HepG2 (cell line): ENCODE measurements at places on chromosomes 16 and 17. TPM values are rescaled to one million over a fixed set of nuclear protein-coding genes. Genes with fewer than 3 reads are reported as not detected.
A peak's percentile ranks its signal among the peaks of the same experiment; 100 is the strongest.

DNA sequence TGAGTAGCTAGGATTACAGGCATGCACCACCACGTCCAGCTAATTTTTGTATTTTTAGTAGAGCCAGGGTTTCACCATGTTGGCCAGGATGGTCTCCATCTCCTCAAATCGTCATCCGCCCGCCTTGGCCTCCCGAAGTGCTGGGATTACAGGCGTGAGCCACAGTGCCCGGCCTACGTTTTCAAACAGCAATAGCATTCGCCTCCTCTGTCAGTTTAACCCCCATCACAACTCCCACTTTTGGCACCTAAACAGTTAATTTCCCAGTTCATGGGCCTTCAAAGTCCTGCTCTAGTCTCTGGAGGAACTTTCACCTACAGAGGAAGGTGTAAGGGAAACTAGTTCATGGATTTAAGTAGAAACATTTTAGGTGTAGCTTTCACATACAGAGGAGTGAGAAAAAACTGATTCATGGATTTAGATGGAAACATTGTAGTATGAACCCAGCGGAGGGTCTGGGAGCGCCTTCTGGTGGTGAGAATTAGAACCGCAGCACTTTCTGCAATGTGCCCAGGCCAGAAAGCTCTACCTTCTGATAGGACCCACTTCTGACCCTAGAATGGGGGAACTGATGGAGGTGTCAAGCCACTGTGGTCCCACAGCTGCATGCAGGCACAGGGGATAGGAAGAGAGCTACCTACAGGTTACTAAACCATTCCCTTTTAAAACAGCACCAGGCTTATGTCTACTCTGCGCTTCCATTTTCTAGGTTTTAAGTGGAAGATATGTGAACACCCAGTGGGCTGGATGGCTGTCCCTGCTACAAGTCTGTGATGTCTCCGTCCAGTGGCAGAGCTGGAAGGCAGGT is 12.0 kb upstream of the MEOX1 start:
- no peak overlapping the region for H3K27ac ChIP-seq
- H3K36me3 ChIP-seq: no peaks in the 10 kb centered on the region
- no peak overlapping the region for H3K4me3 ChIP-seq
- H3K27me3 ChIP-seq: no peaks in the 10 kb centered on the region
- H3K4me1 ChIP-seq: peaks cover 100% of the 10 kb centered on the region

- no peaks in the 10 kb centered on the region for H3K4me1 ChIP-seq
- H3K4me3 ChIP-seq: no peak overlapping the region
- H3K27me3 ChIP-seq: no peaks in the 10 kb centered on the region
- no peaks in the 10 kb centered on the region for H3K36me3 ChIP-seq
Measured at GRCh38 chr17:71484546-71484945, 636.3 kb upstream of the SOX9 start.

The SLC13A5 gene
- total RNA-seq: 24.4 and 42.8 TPM in 2 replicates

- DNase-seq: peak; percentile 69
- H3K36me3 ChIP-seq: peaks cover 15% of the 10 kb centered on the region
- H3K27me3 ChIP-seq: no peaks in the 10 kb centered on the region
- H3K27ac ChIP-seq: peak within 1 kb of the TSS; percentile 94
- peaks cover 35% of the 10 kb centered on the region for H3K4me1 ChIP-seq
Measured at GRCh38 chr17:16353317-16354174, at the start of gene CENPV. Gene CENPV, minus strand, starts transcription at chr17:16353469. Its CDS starts 33 bp downstream, at chr17:16353436.

The OTOA gene
- 0.11 and 0.15 TPM in 2 replicates for total RNA-seq

The CCL4 gene
- not detected in 2 replicates for total RNA-seq

GRCh38 chr17:62797959-62798358 is 10.2 kb downstream of the MARCHF10 start:
- H3K27me3 ChIP-seq: peaks cover 5% of the 10 kb centered on the region; the same call in 1 of the 2 replicates
- H3K36me3 ChIP-seq: no peaks in the 10 kb centered on the region
- no peaks in the 10 kb centered on the region for H3K4me1 ChIP-seq
- no peak overlapping the region for H3K27ac ChIP-seq
- H3K4me3 ChIP-seq: no peak overlapping the region
- no peak for DNase-seq

- H3K36me3 ChIP-seq: no peaks in the 10 kb centered on the region
- no peaks in the 10 kb centered on the region for H3K4me1 ChIP-seq
- no peak overlapping the region for H3K4me3 ChIP-seq
- no peak for DNase-seq
- no peaks in the 10 kb centered on the region; the same call in 1 of the 2 replicates for H3K27me3 ChIP-seq
- H3K27ac ChIP-seq: no peak overlapping the region
Measured at GRCh38 chr16:23857881-23858269, 22.1 kb downstream of the PRKCB start.

The VMO1 gene
- not detected in 2 replicates for total RNA-seq

DNA sequence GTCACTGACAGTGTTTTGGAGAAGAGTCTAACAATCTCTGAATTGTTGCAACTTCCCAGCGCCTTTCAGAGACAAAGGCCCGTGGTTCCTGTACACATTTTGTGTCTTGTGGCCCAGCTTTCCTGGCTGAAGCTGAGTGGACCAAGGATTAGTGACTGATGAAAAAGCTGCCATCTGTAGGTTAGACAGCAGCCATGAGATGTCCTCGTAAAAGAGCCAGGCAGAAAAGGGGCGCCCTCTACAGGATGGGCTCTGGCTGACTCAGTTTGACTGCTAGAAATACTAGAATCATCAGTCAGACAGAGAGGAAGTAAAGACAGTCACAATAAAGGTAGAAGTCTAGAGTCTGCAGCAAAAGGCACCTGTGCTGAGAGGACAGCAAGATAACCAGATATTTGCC is 26.5 kb upstream of the NF1 start:
- H3K4me1 ChIP-seq: peaks cover 15% of the 10 kb centered on the region
- no peak overlapping the region for H3K27ac ChIP-seq
- no peaks in the 10 kb centered on the region for H3K36me3 ChIP-seq
- peak; percentile 37 for DNase-seq

GRCh38 chr16:27749547-27749875 is 199.6 kb downstream of the KATNIP start:
- no peaks in the 10 kb centered on the region for H3K36me3 ChIP-seq
- no peak overlapping the region for H3K27ac ChIP-seq
- H3K27me3 ChIP-seq: no peaks in the 10 kb centered on the region
- no peak for DNase-seq
- no peak overlapping the region for H3K4me3 ChIP-seq

DNA sequence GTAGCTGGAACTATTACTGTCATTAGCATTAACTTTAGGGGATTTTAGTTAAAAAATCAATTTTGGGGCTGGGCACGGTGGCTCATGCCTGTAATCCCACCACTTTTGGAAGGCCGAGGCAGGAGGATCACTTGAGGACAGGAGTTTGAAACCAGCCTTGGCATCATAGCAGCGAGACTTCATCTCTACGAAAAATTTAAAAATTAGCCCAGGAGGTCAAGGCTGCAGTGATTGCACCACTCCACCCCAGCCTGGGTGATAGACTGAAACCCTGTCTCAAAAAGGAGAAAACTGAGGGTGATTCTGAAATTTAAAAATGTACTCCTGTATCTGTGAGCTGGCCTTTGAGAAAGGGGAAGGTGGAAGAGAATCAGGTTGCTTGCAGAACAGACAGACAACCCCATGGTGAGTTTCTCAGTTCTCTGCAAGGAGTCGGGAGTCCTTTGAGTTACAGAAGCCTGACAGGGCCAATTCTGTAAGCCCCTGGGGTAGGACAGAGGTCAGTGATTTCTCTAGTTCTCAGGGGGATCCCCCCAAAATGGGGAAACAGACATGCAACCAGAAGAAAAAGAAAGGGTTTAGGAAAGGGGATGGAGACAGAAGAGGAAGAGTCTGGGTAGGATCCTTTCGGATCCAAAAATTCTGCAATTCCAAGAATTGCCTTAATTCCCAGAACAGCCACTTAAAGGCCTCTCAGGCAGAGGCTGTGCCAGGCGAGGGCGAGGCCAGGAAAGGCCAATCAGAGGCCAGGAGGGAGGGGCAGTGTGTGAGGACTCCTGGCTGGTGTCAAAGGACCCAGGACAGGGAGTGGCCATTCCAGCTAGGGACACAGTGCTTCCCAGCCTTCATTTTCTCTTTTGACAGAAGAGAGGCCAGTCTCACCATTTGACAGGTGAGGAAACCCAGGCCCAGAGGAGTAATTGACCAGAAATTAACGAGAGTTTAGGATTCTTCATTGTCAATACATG is 6.7 kb downstream of the NUPR1 start:
- no peak overlapping the region; the same call in 1 of the 2 replicates for H3K4me3 ChIP-seq
- H3K27ac ChIP-seq: peak overlapping the region; percentile 65
- DNase-seq: peak; percentile 84
- H3K36me3 ChIP-seq: no peaks in the 10 kb centered on the region

The TMC8 gene
- total RNA-seq: 0.08 and 0.53 TPM in 2 replicates

DNA sequence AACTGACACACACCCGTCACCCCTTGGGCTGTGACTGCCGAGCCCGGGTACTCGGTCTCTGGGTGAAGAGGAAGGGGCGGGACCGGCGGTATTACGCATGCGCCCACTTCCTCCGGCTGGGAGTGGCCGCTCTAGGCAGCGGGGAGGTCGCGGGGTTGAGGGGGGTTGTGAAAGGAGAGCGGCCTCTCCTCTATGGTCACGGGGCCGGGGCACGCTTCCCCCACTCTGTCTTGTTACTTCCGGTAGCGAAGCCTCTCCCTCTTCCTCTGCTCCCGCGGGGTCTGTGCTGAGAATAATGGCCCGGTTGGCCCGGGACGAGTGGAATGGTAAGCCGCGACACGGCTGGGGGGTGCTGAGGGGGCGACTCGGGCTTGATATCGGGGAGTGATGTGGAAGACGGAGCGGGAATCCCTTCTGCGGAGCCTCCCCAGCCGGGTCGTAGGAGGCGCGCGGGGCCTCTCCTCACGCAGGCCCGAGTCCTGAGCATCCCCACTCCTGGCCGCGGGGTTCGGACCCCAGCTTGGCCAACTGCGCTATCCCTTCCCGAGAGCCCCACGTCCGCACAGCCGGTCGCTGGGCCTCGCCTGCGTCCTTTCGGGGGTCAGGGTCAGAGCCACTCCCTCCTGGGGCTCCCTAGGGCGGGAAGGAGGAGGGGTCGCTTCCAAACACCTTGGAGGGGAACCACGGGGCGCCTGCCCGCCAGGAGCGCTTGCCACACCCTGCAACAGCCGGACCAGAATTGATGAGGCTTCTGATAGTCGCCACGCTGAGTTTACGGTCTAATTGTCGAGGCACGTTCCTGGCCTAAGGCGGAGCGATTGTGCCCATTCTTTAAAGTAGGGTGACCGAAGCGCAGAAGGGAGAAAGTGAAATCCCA is at the start of gene BFAR:
Gene BFAR (plus strand): TSS at position 259 of the 877 bp plus-strand sequence. CDS start 11,396 bp downstream, outside the sequence.
- no peaks in the 10 kb centered on the region for H3K27me3 ChIP-seq
- peaks cover 72% of the 10 kb centered on the region for H3K4me1 ChIP-seq
- peak within 1 kb of the TSS; percentile 80 for H3K27ac ChIP-seq
- peak within 1 kb of the TSS; percentile 89 for H3K4me3 ChIP-seq
- peak; percentile 99 for DNase-seq
- peaks cover 13% of the 10 kb centered on the region for H3K36me3 ChIP-seq

GRCh38 chr17:75371981-75372380 is 33.5 kb downstream of the GRB2 start:
- H3K4me1 ChIP-seq: peaks cover 28% of the 10 kb centered on the region
- no peak overlapping the region for H3K4me3 ChIP-seq

- no peak overlapping the region for H3K27ac ChIP-seq
- peaks cover 33% of the 10 kb centered on the region for H3K4me1 ChIP-seq
- no peak for DNase-seq
- peaks cover 80% of the 10 kb centered on the region for H3K27me3 ChIP-seq
- H3K36me3 ChIP-seq: no peaks in the 10 kb centered on the region
Measured at GRCh38 chr16:67391424-67392300, 1.6 kb downstream of the TPPP3 start.

GRCh38 chr17:75006653-75007052 is 5.8 kb upstream of the MRPL58 start:
- no peaks in the 10 kb centered on the region for H3K36me3 ChIP-seq
- no peak overlapping the region for H3K4me3 ChIP-seq
- H3K4me1 ChIP-seq: peaks cover 12% of the 10 kb centered on the region
- peak; percentile 69 for DNase-seq

DNA sequence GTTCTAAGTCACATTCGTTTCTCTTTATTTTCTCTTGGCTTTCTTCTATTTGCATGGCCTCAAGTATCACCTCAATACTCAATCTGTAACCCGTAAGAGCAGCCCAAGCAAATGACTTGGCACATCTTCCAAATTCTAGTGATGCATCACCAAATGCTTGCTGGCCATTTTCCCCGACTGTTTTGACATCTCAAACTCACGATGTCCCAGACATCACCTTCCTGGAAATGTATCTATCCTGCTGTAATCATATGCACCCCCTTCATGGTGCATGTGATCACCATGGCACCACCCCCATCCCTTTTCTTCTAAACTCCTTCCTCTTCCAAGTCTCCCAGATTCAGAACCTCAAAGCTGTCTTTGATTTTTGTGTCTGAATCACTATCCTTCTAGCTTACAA is 24.0 kb upstream of the ABCA5 start:
- H3K4me1 ChIP-seq: no peaks in the 10 kb centered on the region
- H3K36me3 ChIP-seq: no peaks in the 10 kb centered on the region
- H3K27ac ChIP-seq: no peak overlapping the region
- no peak overlapping the region for H3K4me3 ChIP-seq
- no peak for DNase-seq

GRCh38 chr17:58364270-58364942 is 12.4 kb upstream of the SUPT4H1 start:
- no peak overlapping the region for H3K4me3 ChIP-seq
- peaks cover 56% of the 10 kb centered on the region for H3K36me3 ChIP-seq
- peak; percentile 84 for DNase-seq
- H3K27ac ChIP-seq: peak overlapping the region; percentile 89
- no peaks in the 10 kb centered on the region for H3K27me3 ChIP-seq
- H3K4me1 ChIP-seq: peaks cover 94% of the 10 kb centered on the region

The CDH15 gene
- 1.4 and 2.2 TPM in 2 replicates for total RNA-seq

DNA sequence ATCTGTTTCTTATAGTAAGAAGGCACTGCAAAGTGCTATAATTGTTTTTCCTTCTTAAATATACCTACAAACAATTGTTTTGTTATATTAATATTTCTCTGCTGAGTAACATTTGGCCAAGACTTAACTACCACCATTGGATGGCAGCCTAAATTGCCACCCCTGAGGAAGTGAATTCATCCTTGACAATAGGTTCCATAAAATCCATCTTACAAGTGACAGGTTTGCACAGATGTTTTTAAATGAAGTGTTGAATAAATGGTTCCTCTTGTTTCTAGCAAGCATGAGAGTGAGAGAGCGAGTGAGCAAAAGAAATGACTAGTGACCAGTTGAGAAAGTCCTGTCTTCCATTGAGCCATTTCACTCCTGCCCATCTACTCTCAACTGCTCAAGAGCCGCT is 8.3 kb upstream of the MPHOSPH6 start:
- no peak for DNase-seq
- H3K4me3 ChIP-seq: no peak overlapping the region
- no peaks in the 10 kb centered on the region; the same call in 1 of the 2 replicates for H3K27me3 ChIP-seq
- H3K36me3 ChIP-seq: no peaks in the 10 kb centered on the region

The FBXO39 gene
- not detected in 2 replicates for total RNA-seq
